ENCODE measurements at places on chromosomes 13 and 19.

- no peak for DNase-seq
Measured at GRCh38 chr19:56718231-56718630, 46.7 kb upstream of the ZNF835 start.

DNA sequence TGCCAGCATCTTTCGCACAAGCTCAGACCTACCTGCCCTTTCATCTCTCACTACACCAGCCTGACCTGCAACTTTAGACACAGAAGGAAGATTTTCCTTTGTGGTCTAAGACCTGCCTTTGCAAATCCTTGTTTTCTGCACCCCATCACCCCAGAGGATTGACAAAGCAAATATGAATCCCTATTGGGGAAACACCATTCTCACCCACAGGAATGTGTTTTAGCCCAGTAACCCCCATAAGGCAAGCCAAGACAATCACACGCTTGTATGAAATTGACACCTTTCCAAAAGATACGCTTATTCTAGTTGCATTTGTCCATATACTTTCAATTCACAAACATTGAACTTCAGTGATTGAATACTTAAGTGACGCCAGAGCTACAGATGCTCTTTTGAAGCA is 55.7 kb downstream of the SPATA13 start:
- no peak for DNase-seq

GRCh38 chr19:27972291-27973040 is 1240.5 kb downstream of the UQCRFS1 start:
- DNase-seq: no peak

- DNase-seq: no peak
Measured at GRCh38 chr19:35388277-35389054, 17.6 kb downstream of the GPR42 start.

DNA sequence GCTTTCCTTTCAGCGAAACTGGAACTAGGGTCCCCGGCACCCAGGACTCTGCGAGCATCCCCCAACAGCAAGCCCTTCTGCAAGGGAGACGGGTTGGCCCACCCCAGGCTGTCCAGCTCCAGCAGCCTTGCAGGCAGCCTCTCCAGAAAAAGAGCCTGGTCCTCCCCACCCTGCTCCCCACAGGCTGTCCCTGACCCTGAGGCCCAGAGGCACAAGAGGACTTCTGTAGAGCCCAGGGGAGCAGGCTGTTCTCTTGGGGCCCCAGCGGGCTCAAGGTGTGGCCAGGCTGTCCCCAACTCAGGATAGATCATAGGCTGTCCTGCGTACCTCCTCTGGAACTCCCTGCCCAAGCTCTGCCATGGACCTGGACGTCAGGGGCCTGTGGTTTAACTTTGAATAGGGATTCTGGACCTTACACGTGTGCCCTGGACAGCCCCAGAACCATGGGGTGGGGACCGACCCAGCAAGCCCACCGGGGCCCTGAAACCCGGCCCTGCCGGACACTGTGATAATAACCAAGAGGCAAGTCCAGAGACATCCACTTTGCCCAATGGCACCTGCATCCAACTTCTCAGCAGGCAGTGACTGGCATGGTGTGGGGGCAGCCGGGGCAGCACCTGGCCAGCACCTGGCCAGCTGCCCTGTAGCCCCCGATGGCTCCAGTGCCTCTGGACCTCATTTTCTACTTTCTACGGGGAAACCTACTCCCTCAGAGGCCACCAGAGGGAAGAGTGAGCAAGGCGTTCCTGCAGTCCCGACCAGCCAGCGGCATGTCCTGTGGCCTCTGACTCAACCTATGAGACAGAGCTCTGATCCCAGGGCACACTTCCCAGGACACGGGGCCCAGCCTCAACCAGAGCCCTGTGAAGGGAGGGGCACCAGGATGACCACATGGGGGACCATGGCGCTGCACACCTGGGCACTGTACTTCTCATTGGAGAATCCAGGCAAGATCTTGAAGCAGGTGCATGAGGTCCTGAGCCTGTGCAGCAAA is 50.9 kb upstream of the TPM4 start:
- DNase-seq: peak; percentile 66

DNA sequence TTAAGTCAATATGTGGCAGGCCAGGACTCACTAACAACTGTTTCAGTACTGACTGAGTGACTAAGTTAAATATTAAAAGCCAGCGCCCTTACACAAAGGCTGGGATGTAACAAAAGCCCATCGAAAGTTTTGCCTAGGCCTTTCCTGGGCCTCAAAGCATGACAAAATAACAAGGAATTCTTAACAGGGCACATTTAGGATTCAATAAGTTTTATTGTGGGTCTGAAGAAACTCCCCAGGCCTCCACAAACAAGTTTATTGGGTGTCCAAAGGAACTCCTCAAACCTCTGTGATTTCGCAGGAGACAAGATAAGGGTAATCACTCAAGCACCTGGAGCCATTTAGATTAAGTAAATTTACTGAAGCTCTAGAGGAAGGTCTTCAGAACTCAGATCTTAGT is 130.7 kb upstream of the SGCG start:
- no peak for DNase-seq

DNA sequence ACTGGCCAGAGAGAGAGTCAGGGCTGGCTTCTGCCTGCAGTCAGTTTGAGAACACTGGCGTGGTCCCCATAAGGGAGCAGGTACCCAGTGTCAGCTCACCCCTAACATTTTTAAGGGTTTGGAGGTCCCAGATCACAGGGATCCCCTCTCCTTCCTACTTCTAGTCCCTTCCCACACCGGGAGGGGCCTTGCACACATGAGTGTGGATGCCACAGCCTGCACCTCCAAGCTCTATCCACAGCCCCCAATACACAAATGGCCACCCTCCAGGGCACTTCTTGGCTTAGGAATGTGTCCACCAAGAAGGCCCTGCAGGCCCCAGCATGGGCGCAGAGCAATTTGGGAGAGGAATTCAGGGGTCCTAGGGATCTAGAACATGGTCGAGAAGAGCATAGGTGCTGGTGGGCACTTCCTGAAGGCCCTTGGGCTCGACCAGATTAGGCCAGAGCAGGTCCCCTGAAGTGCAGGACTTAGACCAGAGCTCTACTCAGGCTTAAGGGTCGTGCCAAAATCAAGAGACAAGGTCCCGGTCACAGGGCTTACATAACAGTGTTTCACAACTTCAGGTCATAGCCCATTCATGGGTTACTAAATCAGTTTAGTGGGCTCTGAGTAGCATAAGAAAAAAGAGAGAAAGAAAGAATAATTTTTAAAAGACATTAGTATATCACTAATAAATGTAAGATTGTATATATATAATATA is 16.0 kb downstream of the FXYD5 start:
- DNase-seq: peak; percentile 38

DNA sequence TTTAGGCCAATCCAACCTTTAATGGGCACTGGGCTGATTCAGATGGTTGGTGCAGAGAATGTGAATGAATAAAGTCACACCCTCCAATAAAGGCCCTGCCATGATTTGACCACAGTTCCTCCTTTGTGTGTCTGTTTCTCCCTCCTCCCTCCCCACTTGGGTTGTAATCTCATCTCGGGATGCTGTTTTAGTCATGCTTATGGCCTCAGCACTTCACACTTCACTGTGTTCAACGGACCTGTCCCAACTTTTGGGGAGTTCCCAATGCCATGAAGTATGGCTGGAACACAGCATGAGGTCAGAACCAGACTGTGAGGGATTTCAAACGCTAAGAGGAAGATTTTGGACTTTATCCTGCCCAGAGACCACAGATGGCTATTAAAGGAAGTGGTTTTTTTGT is 5.6 kb upstream of the RAB8A start:
- DNase-seq: no peak

DNA sequence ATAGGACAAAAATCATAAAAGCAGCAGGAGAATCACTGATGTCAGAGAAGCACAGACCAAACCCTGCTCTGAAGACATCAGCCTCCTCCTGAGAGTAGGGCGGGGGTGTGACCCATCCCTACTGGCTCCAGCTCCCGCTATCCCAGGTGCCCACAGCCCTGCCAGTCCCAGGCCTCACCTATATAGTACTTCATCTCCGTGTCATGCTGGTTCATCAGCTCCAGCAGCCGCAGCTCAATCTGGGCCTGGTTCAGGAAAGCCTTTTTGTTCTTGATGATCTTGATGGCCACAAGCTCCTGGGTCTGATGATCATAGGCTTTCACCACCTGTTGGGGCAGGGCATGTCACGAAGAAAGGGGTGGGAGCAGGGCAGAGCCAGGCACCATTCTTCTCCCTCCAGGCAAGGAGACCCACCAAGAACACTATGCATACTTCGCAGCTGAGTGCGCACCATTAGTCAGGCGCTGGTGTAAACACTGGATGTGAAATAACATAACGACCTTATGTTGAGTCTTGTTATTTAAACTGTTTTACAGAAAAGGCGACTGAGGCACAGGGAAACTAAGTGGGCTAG is 4.2 kb downstream of the DYRK1B start:
- DNase-seq: peak; percentile 29
